ENCODE measurements at places on chromosomes 16 and 17.
A peak's percentile ranks its signal among the peaks of the same experiment; 100 is the strongest.

DNA sequence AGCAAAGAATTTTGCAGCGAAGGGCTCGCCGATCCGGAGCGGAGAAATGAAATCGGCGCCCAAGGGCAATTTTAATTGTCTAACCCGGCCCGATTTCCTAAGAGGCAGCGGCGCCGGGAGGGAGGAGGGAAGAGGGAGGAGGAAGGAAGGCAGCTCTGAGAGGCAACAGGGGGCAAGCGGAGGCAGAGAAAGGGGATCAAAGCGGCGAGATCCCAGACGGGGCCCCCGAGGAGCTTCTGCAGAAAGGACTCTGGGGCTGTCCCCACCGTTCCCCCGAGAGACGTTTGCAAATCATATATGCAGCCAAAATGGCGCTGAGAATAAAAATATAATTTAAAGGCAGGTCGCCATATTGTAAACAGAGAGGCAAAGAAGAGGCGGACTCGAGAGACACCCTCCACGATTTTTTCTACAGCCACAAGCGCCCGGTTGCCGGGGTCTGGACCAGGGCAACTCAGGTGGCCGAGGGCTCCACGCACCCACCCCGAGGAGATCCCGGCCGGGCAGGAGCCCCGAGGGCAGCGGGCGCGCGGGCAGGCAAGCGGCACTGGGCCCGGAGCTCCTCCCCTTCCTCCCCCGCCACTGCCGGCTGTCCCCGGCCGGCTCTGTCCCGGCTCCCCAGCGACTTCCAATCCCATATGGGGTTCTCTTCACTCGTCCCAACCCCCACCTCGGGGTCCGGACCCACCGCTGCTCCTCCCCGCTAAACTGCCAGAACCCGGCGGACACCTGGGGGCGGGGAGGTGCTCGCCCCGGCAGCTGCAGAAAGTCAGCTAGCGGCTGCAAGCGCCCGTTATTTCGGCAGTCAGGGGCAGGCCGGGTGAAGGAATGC is 1.9 kb downstream of the PHF12 start:
- peak; percentile 76 for DNase-seq

- DNase-seq = peak; percentile 84
Measured at GRCh38 chr17:41324180-41325075, 8.9 kb upstream of the KRTAP17-1 start.

DNA sequence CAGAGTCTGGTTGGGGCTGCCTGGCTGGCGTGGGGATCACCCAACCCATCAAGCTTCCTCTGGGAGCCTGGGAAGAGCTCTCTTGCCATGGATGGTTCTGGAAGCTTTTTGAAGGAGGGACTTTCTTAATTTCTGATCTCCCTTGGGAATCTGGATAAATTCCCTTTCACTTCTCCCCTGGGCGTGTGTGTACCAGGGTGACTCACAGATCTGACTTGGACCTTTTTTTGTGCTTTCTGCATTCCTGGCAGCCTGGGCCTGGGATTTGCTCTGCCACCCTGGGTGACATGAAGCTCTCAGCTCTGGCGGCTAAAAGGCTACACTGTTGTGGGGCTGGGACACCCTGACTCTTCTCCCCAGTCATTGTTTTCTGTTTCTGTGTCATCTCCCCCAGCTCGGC is 70.1 kb downstream of the ABCC1 start:
- DNase-seq = no peak

- no peak for DNase-seq
Measured at GRCh38 chr16:69474408-69474807, 50.0 kb downstream of the CYB5B start.

GRCh38 chr16:87965417-87965816 is 14.2 kb downstream of the BANP start:
- peak; percentile 84 for DNase-seq

DNA sequence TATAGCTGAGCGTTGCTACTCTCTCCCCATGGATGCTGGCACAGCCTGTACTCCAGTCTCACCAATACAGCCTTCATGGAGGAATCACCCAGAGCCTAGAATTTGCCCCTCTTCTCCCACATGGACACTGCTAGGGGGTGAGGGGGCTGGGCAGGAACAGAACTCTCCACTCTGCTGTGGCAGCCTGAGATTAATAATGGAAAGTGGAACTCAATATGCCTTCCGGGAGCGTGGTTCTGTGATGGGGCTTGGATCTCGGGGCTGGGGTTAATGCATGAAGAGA is 1.2 kb downstream of the SLC9A5 start:
- DNase-seq = no peak

DNA sequence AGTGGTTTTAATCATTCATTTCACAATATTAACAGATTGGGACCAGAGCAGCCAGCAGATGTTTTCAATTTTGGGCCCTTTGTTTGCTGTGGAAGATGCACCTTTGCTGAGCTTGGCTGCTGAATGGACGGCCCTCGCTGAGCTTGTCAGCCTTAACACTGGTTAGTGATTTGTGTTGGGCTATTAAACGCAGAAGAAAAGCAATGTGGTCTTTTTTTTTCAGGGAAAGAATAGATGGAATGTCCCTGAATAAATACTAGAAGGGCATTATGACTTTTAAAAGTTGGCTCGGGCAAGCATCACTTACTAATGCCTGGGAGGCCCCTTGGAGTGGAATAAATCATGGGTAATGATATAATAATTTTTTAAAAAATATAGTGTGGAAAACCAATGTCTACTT is 297.0 kb downstream of the MAP2K6 start:
- no peak for DNase-seq

DNA sequence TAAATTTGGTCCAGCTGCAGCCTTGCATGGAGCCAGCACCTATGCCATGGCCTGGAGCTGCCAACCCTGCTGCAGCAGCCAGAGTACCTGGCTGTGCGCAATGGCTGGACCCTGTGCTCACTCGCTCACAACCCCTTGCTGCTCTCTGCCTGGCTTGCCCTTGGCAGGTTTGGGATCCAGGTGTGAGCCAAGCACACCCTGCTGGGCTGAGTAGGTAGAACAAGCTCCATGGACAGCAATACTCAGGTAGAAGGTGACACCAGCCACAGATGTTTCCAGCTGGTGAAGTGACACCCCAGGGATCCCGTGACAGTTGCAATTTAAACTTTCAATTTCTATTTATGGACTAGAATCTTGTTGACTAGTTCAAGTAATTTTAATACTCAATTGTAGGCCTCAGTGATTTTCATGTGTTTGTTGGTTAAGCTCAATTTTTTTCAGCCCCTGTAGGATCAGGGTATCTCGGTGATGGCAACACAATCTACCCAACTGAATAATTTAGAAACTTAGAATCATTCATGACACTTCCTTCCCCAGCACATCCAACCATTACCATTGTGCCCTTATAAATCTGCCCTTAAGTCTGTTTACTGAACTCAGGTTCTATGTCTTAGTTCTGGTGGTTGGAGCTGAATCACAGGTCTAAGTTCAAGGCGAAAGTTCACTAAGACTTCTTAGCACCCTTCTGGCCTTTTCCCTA is 480.0 kb downstream of the PMP22 start:
- no peak for DNase-seq

GRCh38 chr16:2598133-2598641 is 60.4 kb downstream of the PDPK1 start:
- peak; percentile 55 for DNase-seq

DNA sequence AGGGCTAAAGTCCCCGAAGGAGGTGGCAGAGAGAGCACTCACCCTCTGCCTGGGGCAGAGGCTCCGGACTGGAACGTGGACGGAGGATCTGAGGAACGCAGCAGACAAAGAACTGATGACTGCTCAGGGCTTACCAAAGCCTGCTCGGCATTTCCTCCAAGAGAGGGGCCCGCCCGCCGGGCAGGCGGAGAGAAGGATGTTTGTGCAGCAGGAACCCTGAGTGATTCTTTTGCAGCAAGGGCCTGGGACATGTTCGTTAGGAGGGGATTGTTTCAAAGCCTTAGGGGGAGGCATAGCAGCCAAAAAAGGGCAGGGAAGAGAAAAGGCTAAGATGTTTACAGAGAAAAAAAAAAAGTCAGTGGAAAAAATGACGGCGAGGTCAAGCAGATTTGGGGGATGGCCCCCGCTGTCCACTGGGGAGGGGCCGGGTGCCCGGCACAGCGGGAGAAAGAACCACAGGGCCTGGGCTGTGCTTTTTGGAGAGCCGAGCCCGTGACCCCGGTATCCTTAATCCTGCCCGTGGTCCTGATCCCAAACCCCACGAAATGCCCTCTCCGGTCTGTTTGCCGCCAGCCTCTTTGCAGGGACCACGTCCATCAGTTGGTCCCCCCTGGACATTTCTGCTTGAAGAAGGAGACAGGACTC is 129.3 kb downstream of the NTN1 start:
- DNase-seq = no peak

DNA sequence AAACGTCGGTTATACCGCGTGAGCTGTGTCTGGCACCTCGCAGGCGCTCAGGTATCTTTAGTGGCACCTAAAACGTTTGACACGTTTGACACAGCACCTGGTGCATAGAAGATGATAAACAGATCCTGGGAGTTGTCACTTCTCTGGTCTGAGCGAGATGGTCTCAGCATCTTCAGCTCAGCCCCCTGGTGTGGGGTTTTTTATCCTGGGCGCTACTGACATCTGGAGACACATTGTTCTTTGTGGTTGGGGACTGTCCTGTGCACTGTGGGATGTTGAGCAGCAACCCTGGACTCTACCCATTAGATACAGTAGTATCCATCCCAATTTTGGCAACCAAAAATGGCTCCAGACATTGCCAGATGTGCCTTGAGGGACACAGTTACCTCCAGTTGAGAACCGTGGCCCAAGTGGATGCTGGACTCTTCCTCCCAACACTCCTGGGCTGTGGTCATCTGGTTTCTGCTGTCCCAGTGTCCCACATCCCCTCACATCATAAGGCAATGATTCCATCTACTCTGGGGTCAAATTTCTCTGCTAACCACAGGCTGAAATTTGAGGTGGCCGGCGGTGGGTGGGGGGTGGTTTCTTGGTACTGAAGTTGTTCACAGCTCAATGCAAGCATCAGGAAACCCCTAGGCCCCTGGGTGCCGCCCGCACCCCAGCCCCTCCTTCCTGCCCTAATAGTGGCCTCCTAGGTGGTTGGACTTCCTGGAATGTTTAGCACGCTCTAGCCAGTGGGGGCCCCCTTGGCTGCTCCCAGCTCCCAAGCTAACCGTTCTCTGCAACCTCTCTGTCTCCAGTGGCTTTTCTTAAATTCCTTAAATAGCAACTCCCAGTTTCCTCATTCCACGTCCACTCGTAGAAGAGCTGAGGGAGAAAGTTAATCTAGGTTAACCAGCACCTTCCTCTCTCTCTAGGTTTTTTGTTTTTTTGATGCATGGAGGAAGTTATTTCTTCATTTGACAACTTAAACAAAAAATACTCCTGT is 124.8 kb downstream of the ABCC1 start:
- peak; percentile 74 for DNase-seq

- DNase-seq = no peak
Measured at GRCh38 chr17:81349397-81350319, 45.6 kb upstream of the BAHCC1 start.

DNA sequence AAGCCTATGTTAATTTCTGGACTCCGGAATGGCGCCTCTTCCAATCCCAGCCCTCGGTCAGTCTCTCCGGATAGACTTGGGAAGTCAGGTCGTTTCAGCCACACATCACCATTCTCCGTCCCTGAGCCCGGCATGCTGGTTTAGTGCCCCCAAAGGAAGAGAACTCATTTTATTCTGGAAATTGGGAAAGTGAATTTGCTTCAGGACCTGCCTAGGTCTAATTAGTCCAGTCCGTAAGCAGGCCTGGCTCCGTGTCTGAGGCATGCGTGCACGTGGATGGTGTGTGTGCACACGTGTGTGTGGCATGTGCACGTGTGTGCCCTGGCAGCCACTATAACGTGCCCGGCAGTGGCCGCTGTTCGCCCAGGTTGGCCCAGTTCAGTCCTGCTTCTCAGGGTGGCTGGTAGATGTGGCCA is 77.4 kb downstream of the RPA1 start:
- no peak for DNase-seq

DNA sequence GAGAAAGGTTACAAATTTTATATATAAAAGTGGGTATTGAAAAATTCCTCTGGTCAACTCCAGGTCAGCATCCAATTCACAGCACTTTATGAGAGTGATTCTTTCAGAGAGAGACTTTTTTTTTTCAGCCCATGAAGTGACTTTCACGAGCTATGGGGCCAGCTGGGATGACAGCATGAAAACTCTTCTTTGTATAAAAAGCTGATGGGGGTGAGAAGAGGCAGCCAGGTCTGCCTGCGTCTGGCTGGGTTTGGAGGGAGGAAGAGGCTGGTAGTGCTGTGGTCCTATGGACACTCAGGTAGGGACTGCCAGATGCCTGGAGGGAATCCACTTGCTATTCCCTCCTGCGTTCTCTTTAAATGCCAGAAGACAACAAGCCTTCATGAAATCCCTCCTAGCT is 250.6 kb downstream of the UTP18 start:
- no peak for DNase-seq

- DNase-seq = no peak
Measured at GRCh38 chr16:67781565-67781921, 24.8 kb downstream of the RANBP10 start.

GRCh38 chr16:84443166-84443802 is 61.2 kb downstream of the MEAK7 start:
- peak; percentile 28 for DNase-seq

DNA sequence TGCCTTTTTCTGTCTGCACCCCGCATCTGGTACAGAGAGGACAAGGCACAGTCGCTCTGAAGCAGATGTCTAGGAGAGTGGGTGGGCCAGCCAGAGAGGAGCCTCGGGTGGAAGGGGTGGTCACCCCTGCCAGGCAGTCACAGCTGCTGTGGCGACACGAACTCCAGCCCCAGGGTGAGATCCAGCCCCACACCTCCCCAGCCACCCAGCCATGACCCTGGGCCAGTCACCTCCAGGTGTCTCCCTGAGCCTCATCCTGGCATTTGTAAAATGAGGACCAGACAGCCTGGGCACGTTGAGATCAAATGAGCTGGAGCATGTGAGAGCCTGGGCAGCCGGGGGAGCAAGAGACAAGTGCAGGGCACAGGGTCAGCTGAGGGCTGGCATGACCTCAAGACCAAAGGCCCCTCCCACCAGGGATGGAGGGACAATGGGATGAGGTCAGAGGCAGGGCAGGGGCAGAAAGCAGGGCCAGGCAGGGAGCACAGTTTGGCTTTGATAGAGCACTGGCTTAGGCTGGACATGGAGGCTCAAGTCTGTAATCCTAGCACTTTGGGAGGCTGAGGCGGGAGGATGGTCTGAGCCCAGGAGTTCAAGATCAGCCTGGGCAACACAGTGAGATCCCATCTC is 7.7 kb downstream of the ADAM11 start:
- peak; percentile 69 for DNase-seq

GRCh38 chr17:32348483-32348800 is 1.5 kb upstream of the ZNF207 start:
- DNase-seq = no peak

DNA sequence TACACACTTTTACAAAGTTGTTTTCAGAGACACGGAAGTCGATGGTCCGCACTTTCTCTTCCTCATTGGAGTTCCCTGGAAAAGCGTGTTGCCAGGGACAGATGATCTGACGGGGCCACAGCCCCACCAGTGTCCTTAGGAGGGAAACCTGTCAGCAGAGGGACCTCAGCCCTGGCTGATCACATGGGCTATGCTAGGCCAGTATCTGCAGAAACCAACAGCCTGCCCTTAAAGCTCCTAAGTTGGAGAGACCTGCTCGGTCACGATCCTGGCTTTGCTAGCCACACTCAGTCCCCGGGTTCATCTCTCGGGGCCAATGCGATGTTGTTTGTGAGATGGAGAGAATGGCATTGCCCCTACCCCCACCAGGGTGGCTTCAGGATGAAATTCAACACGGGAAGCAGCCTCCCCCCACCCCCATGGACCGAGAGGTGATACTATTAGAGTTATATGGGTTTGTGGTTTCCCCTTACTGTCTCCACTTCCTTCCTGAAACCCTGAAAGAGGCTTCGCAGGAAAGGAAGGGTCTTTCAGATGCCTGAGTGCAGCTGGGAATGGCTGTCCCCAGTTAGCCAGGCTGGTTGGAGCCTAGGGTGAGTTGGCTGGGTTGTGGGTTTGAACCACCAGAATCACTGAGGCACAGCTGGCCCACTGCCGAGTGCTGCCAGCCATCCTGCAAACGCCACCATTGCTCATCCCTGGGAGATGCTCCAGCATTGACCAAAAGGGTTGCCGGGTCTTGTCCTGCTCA is 16.6 kb downstream of the RMI2 start:
- DNase-seq = peak; percentile 20

Measured in H7 (cell line).